Activated naive CD8-positive, alpha-beta T cell treated with anti-CD3 and anti-CD28 coated beads, Interleukin-2, amount 10 ng/mL, durations not matched to agents 7 days and 5 days (primary cell): ENCODE measurements at places on chromosomes 1 and 21. TPM values are rescaled to one million over a fixed set of nuclear protein-coding genes. Genes with fewer than 3 reads are reported as not detected.

Gene RHBDL2
- not detected for total RNA-seq

- H3K36me3 ChIP-seq: no peaks in the 10 kb centered on the region
- no peak overlapping the region for H3K4me3 ChIP-seq
- H3K4me1 ChIP-seq: no peaks in the 10 kb centered on the region
- no peak for DNase-seq
Measured at GRCh38 chr1:106621853-106622252, 434.6 kb upstream of the PRMT6 start.

DNA sequence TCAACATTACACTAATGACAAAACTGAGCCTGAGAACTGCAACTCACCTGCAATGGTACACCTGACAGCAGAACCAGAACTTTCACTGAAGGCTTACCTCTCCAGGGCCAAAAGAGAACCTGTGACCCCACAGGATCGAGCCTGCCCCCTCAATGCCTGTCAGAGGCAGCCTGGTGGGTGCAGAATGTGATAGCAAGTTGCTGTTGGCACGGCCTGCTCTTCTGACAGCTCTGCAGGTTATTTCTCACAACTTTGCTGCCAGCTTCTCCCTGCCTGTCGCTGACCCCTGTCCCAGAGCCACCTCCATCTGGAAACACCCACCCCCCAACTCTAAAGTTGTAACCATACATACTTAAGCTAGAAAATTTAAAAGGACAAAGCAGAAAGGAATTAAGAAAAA lies 35.2 kb downstream of the HIVEP3 start:
- no peak overlapping the region for H3K4me3 ChIP-seq
- no peak for DNase-seq
- peaks cover 24% of the 10 kb centered on the region for H3K4me1 ChIP-seq
- peaks cover 1% of the 10 kb centered on the region for H3K36me3 ChIP-seq

DNA sequence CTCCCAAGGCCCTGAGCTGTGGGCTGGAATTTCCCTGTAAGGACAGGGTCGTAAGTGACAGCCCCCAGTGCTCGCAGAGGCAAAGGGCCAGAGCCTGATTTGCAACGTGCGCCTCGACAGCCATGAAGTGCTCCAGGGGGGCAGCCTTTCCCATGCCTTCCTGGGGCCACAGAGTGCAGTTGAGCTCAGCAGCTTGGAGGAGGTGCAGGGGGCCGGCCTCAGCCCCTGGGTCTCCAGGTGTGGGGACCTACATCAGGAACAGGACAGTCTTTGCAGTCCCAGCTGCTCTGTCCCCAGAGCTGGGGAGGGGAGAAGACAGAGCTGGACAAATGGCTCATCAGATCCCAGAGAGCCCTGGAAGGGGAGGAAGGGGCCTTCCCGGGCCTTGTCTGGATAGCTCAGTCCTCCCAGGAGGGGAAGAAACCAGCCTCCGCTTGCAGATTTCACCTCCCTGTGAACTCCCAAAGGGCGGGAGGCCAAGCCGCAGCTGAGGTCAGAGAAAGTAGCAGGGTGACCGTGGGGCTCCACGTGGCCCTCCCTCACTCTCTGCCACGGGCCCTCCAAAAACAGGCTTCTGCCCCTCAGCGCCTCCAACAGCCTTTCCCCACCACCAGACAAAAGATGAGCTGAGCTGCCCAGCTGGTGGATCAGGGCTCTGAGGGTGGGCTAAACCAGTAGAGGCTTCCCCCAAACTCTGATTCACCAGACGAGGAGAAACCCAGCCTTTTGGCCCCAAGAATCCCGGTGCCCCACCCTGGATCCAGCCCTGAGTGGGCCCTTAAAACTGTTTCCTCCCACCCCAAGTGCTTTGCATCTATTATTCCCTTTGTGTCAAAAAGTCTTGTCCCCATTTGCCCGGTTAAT lies 76.5 kb downstream of the DHRS3 start:
- H3K27me3 ChIP-seq: no peaks in the 10 kb centered on the region
- H3K4me3 ChIP-seq: no peak overlapping the region
- H3K4me1 ChIP-seq: peaks cover 7% of the 10 kb centered on the region
- DNase-seq: peak; percentile 23
- no peak overlapping the region for H3K27ac ChIP-seq

GRCh38 chr1:58789322-58789856 lies 5.5 kb upstream of the JUN start:
- peaks cover 29% of the 10 kb centered on the region for H3K36me3 ChIP-seq
- no peak for DNase-seq
- H3K27ac ChIP-seq: no peak overlapping the region
- peaks cover 15% of the 10 kb centered on the region for H3K4me1 ChIP-seq

Gene CENPF
- 137 TPM for total RNA-seq

Gene DNMT3L
- not detected for total RNA-seq

DNA sequence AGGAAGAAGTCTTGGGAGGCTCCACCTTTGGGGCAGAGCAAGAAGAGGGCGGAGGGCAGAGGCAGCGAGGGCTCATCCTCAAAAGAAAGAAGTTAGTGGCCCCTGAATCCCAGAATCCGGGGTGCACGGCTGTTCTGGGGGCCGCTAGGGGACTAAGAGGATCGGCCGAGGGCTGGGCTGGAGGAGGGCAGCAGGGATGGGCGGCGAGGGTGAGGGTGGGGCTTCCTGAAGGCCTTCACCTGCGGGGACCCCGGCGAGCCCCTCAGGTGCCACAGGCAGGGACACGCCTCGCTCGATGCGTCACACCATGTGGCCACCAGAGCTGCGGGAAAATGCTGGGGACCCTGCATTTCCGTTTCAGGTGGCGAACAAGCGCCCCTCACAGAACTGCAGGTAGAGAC lies 23.9 kb downstream of the COL6A1 start:
- H3K27me3 ChIP-seq: no peaks in the 10 kb centered on the region
- no peak for DNase-seq
- H3K36me3 ChIP-seq: no peaks in the 10 kb centered on the region
- H3K27ac ChIP-seq: no peak overlapping the region
- H3K4me3 ChIP-seq: no peak overlapping the region

DNA sequence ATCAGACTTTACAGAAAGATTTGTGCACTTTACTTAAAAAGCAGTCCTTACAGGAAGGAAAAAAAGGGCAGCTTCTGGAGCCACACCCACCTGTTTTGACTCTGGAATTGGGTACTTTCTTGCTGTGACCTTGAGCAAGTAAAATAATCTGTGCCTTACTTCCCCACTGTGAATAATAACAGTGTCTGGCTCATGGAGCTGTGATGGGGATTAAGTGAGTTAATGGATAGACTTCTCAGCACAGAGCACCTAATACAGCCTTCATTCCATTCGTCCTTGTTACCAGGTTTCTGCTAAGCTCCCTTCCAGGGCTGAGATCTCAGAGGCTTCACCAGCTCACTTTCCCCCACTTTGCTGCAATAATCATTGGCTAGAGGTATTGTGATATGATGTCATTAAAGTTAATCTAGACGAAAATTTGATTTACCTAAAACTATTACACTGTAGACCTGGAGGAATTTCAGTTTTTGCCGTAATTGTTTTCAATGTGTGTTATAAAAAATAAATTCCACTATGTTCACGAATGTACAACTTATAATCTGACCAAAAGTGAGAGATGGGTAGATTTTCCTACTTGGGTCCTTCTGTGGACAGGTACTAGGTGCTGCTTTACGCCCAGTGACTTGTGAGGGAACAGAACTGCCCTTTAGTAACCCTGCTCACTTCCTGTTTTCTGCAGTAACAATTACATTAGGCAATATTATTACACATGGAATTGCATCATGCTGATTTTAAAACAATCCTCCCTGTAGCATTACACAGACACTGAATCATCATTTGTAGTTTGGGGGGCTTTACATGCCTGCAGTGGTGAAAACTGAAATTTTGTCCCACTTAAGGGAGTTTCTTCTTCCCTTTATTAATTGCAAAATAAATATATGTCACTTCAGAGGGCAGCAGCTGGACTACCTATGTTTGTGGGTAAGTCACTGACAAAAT lies 19.7 kb upstream of the ABCG1 start:
- peaks cover 34% of the 10 kb centered on the region for H3K4me1 ChIP-seq
- H3K4me3 ChIP-seq: peak overlapping the region; percentile 20
- no peak overlapping the region for H3K27ac ChIP-seq
- peaks cover 6% of the 10 kb centered on the region for H3K27me3 ChIP-seq
- no peak for DNase-seq

Gene KCNQ4
- 1.5 TPM for total RNA-seq

DNA sequence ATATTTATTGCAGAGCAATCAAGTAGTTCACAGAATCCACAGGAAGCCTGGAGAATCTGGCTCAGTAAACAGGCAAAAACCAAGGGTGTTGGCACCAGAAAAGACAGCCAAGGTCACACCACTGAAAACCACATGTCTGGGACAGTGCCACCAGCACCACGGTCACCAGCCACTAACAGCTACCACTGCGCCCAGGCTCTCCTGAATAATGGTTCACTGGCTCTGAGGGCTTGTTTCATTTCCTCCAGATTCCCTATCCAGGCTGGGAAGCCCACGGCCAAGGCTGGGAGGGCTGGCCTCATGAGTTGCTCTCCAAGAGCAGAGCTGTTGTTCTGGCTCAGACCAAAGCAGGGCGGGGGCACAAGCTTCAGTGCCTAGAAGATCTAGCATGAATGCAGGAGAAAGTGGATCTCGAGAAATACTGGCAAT lies 54.5 kb upstream of the PTGFRN start:
- no peak overlapping the region for H3K4me3 ChIP-seq
- peaks cover 2% of the 10 kb centered on the region for H3K27me3 ChIP-seq
- H3K27ac ChIP-seq: no peak overlapping the region
- H3K4me1 ChIP-seq: peaks cover 15% of the 10 kb centered on the region
- H3K36me3 ChIP-seq: no peaks in the 10 kb centered on the region
- DNase-seq: no peak

GRCh38 chr1:27574001-27574781 lies 29.8 kb downstream of the AHDC1 start:
- no peak for DNase-seq
- no peak overlapping the region for H3K27ac ChIP-seq
- peaks cover 10% of the 10 kb centered on the region for H3K27me3 ChIP-seq
- H3K4me1 ChIP-seq: peaks cover 9% of the 10 kb centered on the region
- peaks cover 3% of the 10 kb centered on the region for H3K36me3 ChIP-seq

DNA sequence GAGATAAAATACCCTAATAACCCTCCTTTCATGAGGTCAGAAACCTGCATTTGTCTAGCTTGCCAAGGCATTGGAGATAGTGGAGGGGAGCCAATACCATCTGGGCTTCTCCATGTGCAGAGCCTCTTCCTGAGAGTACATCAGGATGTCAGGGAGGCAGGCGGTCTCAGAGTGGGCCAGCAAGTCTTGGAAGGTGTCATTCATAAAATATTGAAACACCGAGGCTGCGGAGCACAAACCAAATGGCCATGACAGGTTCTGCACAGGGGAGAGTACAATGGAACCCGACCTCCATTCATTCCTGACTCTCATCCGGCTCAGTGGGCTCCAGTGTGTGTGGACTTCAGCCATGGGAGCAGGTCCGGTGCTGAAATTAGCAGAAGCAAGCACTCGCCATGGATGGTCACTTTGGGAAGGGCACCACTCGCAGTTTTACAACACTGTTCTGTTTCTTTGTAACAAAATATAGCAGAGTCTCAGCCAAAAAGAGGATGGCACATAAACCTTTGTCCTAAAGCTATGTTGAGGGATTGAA lies 446.6 kb downstream of the SIPA1L2 start:
- no peaks in the 10 kb centered on the region for H3K36me3 ChIP-seq
- no peak overlapping the region for H3K27ac ChIP-seq
- no peaks in the 10 kb centered on the region for H3K4me1 ChIP-seq
- H3K27me3 ChIP-seq: no peaks in the 10 kb centered on the region
- no peak for DNase-seq

DNA sequence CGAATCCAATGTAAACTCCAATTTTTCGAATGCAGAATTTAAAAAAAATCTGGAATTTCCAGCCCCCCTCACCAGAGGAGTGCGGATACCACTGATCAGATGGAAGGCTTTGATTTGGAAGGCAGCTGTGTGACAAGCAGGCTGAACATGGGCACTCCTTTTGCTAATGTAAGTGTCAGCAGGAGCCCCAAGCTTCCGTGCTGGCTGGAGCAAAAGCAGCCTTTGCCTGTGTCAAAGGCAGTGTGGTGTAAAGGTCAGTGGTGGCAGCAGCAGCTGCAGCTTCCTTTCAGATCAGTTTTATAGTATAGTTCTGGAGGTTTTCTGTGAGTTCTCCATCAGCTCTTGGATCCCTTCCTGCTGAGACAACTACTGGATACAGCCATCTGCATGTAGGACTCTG lies 259.9 kb downstream of the CTH start:
- peaks cover 2% of the 10 kb centered on the region for H3K27me3 ChIP-seq
- H3K4me1 ChIP-seq: peaks cover 9% of the 10 kb centered on the region
- no peak for DNase-seq

Gene MIXL1
- total RNA-seq: not detected

Gene CLCNKB
- total RNA-seq: not detected

Gene TTLL7
- total RNA-seq: 1.3 TPM

GRCh38 chr1:228353601-228354371 lies 52.8 kb downstream of the TRIM11 start:
- H3K27ac ChIP-seq: no peak overlapping the region
- no peak for DNase-seq

DNA sequence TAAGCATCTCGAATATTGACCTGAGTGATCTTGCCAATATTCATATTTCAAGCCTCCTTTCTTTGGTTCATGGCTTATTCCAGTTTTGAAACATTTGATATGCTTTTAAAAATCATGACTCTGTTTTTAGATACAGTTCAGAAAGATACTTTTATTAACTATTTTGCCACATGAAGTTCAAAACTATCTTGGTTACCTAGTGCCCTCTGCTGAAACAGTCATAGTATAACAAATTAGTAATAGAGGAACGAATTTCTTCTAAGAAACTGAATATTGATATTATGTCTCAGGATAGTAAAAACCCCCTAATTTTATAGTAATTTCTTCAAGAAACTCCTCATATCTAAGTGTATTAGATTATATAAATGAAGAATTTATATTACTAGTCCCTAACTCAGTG lies 52.6 kb upstream of the RC3H1 start:
- H3K27me3 ChIP-seq: peaks cover 18% of the 10 kb centered on the region
- no peak overlapping the region for H3K27ac ChIP-seq
- H3K36me3 ChIP-seq: no peaks in the 10 kb centered on the region
- H3K4me1 ChIP-seq: no peaks in the 10 kb centered on the region
- no peak overlapping the region for H3K4me3 ChIP-seq

DNA sequence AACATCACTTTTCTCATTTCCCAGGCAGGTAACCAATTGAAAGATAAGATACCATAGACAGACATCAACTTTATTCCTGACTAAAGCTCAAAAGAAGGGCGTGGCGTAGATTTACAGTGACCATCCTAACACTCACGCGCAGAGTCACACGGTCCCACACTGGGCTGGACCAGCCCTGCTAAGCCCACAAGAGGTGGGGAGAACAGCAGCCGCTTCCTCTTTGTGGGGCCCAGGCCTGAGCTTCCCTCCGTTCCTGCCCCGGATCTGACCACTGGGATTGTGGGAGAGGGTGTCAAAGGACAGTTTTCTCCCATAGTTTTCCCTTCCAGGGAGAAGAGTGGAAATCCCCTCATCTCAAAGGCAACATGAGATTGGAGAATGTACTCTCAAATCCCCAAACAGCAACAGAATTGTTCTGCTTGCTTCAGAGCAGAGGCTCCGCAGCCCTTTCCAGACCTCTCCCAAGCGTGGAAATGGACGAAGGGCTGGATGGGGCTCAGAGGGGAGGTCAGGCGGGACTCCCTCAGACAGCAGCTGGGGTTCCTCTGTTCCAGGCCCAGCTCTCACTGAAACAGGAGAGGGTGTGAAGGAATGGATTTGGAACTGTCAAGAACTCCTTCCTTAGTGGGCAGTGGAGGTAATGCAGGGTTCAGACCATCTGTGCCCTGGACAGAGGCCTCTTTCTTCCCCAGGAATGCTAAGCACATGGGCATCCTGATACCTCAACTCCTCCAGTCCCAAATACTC lies 33.7 kb downstream of the L1TD1 start:
- H3K27me3 ChIP-seq: no peaks in the 10 kb centered on the region
- H3K4me1 ChIP-seq: no peaks in the 10 kb centered on the region
- H3K36me3 ChIP-seq: no peaks in the 10 kb centered on the region
- H3K4me3 ChIP-seq: no peak overlapping the region
